ENCODE measurements at places on chromosomes 16 and 17.

DNA sequence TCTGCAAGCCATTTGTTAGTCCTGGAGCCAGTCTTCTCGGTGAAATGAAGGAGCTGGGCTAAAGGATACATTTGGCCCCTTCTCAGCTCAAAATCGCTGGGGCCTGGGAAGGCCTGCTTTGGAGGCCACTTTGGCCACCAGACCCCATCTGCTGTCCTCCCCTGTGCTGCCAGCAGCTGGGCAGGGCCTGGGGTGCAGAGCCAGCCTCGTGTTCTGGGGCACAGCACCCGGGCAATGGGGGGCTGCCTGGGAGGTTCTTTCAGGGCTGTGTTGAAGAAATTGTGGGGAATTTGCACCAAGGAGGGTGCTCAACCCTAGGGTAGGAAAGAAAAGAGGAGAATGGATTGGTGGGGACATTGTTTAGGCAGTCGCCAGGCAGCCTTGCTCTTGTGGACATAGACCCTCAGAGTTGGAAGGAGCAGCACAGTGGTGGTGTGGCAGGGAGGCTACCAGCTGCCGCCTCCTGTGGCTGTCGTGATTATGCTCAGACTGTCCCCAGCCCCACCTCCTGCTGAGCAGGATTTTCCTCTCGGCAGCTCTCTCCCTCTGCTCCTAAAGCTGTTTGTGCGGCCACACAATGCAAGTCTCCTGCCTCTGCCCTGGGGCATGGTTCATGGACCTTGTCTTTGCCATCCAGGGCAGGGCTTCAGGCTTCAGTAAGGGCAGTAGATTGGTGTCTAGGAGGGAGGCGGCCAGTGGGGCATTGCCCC is 174.8 kb downstream of the NTN1 start:
- no peak for DNase-seq

- peak; percentile 29 for DNase-seq
These were observed 320 bp downstream of the SPAG9 start for GRCh38 chr17:51120357-51120738.

- DNase-seq: no peak
These were observed 17.1 kb upstream of the ZFHX3 start for GRCh38 chr16:73064994-73065545.

DNA sequence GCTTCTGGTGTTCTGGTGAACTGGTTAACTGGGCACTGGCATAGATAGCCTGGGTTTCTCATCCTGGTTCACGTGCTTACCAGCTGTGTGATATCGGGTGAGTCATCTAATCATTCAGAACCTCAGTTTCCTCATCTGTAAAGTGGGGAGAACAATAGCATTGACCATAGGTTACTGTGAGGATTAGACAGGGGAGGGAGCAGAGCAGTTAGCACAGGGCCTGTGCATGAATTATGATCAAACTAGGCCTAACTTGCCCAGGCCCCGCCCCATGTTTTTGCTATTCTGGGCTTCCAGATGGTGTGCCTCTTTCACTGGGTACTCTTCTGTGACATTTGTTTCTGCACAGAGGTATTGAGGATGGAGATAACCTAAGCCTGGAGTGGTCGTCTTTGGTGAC is 4.6 kb upstream of the KLHL36 start:
- DNase-seq: no peak

DNA sequence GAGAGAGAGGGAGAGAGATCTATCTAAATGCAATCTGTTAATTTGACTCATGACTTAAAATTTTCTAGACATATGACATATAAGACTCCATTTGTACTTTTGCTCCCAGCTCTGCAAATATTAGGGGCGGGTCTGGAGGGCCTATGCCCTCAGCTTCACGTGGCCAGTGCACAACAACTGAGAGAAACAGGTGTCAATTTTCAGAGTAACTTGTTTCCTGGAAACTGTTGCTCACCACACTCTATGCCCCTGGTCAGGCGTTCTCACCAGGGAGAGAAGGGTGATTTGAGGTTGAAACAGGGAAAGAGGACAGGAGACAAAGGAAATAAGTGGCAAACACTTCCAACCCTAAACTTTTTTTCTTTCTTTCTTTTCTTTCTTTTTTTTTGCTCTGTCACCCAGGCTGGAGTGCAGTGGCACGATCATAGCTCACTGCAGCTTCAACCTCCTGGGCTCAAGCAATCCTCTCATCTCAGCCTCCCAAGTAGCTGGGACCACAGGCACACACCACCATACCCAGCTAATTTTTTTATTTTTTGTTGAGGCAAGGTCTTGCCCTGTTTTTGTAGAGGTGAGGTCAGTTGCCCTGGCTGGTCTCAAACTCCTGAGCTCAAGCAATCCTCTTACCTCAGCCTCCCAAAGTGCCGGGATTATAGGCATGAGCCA is 270.0 kb downstream of the SLC39A11 start:
- no peak for DNase-seq

DNA sequence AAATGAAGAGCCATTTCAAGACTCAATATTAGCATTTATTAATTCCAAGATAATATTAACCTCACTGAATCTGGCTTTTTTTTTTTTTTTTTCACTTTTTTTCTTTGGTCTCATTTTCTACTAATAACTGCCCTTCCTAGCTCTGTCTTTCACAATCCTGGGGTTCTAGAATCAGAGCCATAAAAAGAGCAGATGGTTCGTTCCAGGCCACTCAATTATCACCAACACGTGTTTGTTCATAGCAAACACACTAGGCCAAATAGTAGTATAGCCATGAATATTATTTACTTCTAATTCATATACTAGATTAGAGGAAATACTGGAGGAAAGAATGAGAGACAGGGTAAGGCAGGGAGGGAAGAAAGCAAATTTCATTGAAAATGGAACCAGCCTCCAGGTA is 39.8 kb downstream of the TEX2 start:
- DNase-seq: no peak

DNA sequence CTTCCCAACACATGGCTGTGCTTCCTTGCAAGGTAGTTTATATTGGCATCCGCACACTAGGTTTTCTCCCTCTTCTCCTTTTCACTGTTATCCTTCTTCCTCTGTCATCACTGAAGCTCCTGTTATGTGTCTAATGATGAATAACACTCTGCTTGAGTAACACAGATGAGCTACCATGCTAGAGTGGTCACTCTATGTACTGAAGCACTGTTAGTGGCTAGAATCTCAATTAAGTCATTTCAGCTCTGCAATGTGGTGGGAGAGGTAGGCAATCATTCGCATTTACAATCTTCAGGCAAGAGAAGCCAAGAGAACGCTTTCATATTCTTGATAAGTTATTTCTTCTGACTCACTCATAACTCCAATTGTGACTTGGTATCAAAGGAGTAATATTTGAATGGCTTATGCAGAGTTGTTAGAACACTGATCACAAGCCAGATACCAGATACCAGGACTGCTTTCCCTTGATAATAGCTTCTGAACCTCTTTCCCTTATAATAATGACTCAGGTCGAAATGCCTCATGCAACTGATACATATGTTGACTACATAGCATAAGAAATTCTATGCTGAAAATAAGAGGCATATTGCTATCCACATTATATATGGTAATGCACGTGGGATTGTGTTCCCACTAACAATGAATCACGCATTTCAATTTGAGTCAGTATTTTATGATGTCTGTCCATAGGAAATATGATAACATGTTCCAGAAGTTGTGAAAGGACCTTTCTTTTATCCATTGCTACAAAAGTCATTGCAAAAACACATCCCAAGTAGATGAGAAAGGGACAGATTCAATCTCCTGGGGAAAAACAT is 158.0 kb upstream of the HS3ST3A1 start:
- no peak for DNase-seq

GRCh38 chr16:31430380-31431052 is 2.4 kb upstream of the COX6A2 start:
- no peak for DNase-seq

DNA sequence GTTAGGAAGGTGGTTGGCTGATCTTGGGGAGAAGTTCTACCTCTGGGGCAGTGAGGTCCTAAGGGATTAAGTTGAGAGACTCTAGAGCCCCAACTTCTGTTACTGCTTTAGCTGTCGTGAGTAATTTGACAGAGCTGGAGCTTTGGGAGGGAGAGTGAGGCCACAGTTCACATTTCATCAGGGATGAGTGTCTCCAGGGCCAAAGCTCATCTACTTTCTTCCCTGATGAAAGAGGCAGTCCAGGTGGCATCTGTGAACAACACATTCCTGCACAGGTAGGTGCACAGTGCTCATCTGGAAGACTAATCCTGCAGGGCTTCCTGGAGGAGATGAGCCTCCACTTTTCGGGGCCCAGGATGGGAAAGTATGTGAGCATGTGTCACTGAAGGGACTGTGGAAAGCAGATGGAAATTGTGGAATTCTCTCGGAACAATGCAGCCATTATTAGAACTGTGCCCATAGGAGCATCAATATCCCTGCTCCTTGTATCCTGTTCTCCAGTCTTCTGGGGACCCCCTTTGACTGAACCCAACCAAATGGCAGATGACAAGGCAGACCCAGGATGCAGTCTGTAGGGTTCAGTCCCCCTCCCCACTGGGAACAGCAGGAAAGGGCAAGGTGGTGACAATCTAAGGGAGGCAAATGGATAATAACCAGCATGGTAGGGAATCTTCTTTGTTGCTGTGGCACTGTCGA is 9.0 kb downstream of the DYNLL2 start:
- DNase-seq: no peak

DNA sequence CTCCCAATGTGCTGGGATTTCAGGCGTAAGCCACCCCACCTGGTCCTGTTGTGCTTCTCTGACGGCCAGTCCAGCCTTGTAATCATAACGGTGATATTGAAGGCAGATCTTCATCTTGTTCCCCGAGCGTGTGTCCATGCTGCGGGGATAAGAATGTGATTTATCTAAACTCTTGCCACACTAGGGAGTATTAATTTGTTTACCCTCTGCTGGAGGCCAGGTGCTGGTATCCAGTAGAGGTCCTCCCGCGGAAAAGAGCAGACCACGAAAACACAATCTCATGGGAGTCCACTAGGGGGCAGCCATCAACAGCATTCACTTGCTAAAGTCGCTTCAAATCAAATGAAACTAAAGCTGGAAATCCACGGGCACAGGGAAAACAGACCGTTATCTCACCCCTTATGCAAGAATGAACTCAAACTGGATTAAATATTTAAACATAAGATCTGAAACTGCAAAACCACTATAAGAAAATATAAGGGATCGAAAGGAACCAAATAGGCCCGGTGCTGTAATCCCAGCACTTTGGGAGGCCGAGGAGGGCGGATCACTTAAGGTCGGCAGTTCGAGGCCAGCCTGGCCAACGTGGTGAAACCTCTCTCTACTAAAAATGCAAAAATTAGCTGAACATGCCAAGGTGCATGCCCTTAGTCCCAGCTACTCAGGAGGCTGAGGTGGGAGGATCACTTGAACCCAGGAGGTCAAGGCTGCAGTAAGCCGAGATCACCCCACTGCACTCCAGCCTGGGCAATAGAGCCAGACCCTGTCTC is 22.3 kb upstream of the RBBP6 start:
- peak; percentile 66 for DNase-seq

DNA sequence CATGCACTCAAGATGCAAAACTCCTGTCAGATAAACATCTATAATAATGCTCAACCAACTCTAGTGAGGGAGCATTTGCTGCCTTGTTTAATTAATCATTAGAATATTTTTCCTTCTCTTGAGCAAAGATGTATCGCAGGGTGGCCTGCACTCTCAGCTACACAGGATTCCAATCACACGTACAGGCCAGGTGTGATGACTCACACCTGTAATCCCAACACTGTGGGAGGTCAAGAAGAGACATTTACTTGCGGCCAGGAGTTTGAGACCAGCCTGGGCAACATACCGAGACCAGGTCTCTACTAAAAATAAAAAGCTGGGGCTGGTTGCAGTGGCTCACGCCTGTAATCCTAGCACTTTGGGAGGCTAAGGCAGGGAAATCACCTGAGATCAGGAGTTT is 49.1 kb downstream of the ARHGAP17 start:
- DNase-seq: no peak

DNA sequence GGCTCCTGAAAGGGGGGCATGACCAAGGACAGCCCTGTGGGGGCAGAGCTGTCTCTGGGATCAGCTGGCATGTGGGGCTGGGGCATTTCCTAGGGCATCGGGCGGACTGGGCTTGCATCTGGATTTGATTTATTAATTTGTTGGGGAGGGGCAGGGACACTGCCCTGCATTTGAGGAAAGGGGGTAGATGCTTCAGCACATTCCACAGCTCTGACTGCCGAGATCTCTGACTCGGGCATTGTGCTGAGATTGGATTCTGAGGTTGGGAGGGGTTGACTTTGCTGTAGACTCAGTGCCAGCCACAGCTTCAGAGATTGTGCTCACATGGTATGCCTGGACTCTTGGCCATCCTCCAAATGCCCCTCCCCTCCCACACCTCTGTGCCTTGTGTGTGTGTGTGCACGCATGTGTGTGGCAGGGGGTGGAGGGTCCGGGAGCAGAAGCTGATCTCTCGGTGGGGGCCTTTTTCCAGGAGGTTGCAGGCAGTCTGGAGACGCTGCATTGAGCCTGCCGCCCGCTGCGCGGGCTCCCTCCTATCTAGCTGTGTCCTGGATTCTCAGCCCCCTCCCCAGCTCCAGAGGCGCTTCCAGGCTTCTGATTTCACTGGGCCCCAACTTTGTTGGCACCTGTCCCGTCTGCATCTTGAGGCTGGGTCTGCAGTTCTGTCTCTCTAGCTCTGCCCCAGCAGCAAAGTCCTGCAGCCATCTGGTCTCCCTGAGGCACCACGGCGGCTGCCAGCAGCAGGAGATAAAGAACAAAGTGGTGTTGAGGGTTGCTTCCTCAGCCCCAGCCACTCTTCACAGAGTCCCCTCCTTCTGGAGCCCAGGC is 14.9 kb downstream of the IGFBP4 start:
- no peak for DNase-seq

GRCh38 chr17:9924735-9925191 is 19.7 kb upstream of the RCVRN start:
- no peak for DNase-seq

- no peak for DNase-seq
These were observed 17.4 kb downstream of the ITPRIPL2 start for GRCh38 chr16:19130852-19131824.

GRCh38 chr17:14460516-14461226 is 159.8 kb downstream of the HS3ST3B1 start:
- DNase-seq: no peak

DNA sequence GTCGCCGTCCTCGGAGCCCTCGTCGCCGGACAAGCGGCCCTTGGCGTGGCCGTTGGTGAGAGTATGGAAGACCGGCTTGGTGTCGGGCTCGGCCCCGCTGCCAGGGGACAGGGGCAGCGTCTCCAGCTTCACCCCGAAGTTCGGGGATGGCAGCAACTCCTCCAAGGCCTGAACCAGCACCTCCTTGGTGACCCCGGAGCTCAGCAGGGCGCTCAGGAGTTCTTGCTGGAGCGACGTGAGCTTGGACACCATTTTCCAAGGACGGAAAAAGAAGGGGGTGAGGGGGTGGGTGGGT is 279 bp downstream of the HNF1B start:
- DNase-seq: no peak

DNA sequence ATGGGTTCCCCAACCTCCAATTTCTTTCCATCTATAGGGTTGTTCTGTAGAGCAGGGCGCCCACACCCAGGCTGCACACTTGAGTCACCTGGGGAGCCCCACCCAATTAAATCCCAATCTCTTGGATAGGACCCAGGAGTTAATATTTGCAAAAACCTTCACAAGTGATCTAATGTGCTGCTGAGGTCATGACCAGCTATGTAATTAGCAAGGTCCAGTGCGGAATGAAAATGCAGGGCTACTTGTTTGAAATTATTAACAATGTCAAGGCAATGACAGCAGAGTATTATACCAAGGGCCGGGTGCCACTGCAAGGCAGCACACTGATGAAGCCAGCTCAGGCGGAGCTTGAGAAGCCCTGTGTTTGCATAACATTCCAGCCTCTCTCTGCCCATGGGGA is 302.7 kb downstream of the MAF start:
- no peak for DNase-seq

GRCh38 chr17:80423536-80424225 is 8.7 kb downstream of the ENDOV start:
- no peak for DNase-seq

- no peak for DNase-seq
These were observed 5.0 kb upstream of the FTSJ3 start for GRCh38 chr17:63832455-63832854.
